ENCODE measurements at places on chromosomes 4 and X. TPM values are rescaled to one million over a fixed set of nuclear protein-coding genes. Genes with fewer than 3 reads are reported as not detected.

The PAGE1 gene
- not detected for polyA plus RNA-seq

The MBTPS2 gene
- polyA plus RNA-seq = 29.4 TPM

The FGF13 gene
- polyA plus RNA-seq = 88.9 TPM

The EDA gene
- polyA plus RNA-seq = 0.56 TPM

- H3K36me3 ChIP-seq = no peaks in the 10 kb centered on the region
- H3K4me3 ChIP-seq = no peak overlapping the region
Observed at GRCh38 chr4:8199594-8200301, 658 bp downstream of the SH3TC1 start.

DNA sequence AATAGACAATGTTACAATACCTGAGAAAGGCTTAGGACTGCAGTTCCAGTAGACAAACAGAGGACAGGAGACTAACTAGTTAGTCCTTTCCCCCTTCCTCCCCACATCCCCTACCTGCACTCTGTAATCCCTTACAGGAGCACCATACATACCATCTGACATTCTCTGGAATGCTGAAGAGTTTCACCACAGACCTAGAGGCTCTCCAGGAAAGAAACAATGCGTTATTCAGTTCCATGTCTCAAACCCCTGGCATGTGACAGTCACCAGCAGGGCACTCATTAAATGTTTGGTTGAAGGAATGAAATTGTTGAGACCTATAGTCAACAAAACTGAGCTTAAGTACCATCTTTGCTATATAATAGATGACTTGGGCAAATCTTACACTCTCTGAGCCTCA is 100.2 kb upstream of the USP38 start:
- no peak overlapping the region for H3K27ac ChIP-seq
- no peak for DNase-seq
- H3K36me3 ChIP-seq = no peaks in the 10 kb centered on the region
- no peaks in the 10 kb centered on the region for H3K27me3 ChIP-seq
- peaks cover 6% of the 10 kb centered on the region for H3K4me1 ChIP-seq

- H3K27ac ChIP-seq = no peak overlapping the region
- H3K4me1 ChIP-seq = peaks cover 13% of the 10 kb centered on the region
- DNase-seq = no peak
- no peak overlapping the region for H3K4me3 ChIP-seq
Observed at GRCh38 chr4:58611012-58611411, 1500.8 kb upstream of the IGFBP7 start.

Measured in cardiac muscle cell (in vitro differentiated cells and primary cell).